CD4-positive, alpha-beta T cell treated with Interleukin-21 for 1 hour (primary cell): ENCODE measurements at places on chromosomes 7 and 10.

- no peak for DNase-seq
These were observed 36.2 kb downstream of the PDE1C start for GRCh38 chr7:32034052-32034451.

DNA sequence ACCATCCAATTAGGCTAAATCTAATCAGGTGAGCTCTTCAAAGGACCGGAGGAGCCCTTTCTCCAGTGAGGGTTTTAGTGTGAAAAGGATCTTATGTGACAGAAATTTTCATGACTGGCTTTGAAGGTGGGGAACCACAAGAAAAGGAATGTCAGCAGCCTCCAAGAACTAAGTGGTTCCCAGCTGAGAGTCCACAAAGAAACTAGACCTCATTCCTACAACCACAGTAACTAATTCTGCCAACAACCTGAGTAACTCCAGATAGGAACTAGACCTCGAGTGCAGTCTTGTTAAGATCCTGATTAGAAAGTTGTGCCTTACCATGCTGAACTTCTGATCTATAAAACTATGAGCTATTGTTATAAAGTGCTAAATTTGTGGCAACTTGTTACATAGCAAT, 51.3 kb downstream of the PCLO start:
- no peak for DNase-seq

DNA sequence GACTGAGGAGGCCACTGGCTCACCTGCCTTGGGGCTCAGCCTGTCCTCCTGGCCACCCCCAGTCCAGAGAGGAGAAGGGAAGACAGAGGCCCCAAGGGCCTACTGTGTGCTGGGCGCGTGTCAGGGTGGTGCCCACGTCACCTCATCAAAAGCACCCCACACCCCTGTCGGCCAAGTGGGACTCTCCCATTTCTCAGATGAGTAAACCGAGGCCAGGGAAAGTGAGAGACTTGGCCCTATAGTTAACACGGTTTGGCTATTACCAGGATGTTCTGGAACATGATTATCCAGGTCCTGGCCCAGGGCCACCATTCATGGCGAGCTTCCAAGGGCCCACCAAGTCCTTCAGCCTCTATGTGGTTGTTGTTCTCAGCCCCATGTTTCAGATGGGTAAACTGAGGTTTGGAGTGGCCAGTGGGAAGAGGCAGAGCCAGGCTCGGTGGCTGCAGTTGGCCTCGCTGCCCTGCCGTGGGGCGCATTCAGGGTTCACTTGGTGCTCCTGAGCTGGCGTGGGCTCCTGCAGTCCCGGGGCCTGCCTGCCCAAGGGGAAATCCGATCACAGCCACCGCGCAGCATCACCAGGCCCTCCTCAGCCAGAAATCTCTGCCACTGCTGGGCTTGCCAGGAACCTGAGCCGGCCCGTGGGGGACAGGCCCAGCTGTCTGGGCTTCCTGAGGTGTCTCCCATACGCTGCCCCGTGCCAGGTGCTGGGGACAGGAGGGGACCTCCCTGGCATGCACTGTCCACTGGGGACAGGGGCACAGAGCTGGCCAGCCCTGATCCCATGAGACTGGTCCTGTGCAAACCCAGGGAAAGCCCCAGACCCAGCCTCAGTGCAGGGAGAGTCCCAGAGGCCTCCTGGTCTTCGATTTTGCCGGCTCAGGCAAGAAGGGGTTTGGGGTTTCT, 117.7 kb upstream of the TNRC18 start:
- no peak for DNase-seq

DNA sequence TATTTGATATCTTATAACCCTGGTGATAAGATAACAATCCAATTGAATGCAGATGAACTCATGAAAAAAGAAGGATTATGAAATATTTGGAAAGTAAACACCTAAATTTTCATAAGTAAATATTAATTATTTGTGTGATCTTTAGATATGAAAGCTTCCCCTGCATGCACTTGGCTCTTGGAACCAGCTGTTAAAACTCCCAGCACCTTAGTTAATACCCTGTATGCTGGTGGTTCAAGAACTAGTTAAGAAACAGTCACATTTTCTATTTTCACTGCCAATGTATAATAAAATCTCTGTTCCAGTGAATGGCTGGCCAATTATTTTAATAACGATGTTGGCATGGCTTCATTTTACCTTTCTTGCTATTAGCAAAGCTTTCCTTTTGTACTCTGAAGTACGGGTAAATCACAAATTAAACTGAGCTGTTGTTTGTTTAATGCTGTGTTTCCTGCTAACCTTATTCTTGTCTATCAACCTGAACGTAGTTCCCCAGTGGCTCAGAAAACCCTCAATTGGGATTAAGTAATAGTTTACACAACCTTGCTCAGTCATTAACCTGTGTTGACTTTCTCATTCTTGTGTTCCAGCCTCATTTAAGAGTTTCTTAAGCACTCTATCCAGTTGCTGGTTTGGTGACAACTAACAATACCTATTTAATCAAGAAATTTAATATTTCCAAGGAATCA, 38.9 kb downstream of the MET start:
- DNase-seq, result no peak

GRCh38 chr10:86728056-86728455, 28.4 kb upstream of the BMPR1A start:
- DNase-seq, result no peak

- DNase-seq, result no peak
These were observed 4.1 kb downstream of the ARMC3 start for GRCh38 chr10:22931948-22932347.

GRCh38 chr10:82472406-82473335, 597.7 kb downstream of the NRG3 start:
- no peak for DNase-seq

- DNase-seq, result no peak
These were observed 819.4 kb downstream of the MAGI2 start for GRCh38 chr7:78634093-78634492.

- DNase-seq, result no peak
These were observed 260.6 kb downstream of the PTPRN2 start for GRCh38 chr7:158327012-158327411.

DNA sequence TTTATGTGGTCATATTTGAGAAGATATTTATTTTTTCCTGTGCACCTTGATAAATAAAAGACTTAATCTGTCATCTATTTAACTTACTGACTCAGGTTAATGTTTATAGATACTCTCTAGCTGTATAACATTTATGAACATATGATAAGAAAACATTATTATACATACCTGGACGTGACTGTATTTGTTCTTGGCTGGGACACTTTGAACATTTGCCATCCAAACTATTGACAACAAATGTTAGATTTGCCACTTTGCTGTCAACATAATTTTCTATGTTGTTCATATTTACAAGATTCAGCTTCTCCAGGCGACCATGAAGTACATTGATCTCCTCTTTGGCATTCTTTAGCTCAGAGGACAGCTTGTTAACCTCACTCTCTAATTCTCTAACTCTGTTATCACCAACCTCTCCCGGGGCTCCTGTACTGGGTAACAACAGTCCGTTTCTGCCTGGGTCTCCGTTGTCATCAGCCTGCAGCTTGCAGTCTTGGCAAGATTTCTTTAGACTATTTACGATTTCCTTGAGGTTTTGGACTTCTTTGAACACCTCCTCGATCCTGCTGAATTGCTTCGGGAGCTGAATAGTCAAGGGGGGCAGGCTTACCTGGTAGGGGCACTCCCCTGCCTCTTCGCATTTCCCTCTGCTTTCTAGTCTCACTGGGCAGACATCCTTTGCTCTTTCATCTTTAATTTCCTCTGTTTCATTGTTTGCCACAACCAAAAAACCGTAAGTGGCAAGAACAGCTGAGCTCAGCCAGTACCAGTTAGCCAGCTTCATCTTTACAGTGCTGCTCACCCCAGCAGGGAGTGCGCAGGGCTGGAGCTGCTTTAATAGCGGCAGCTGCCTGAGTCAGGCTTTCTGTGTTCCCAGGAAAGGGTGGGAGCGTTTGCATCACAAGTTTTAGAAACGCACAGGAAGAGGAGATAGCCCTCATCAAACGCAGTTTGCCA, at the start of gene FGL2:
Gene FGL2, minus strand, starts transcription at position 807 of the 954 bp plus-strand sequence. Its CDS starts 26 bp downstream, at position 781.
- peak; percentile 49 for DNase-seq

DNA sequence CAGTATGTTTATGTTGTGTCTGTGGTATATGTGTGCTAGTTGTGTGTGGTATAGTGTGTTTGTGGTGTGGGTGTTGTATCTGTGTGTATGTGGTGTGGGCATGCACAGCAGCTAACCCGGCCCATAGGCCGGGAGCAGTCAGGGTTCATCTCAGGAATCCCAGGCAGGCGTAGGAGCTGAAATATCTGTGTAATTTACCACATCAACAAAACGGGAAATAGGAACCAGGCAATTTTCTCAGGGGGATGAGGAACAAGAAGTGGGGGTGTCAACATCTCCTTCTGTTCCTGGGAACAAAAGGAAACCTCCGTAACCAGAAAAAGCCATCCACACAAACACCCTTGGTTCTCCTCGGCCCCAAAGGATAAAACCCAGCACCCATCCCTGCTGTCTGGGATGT, 24.5 kb upstream of the ZNF488 start:
- DNase-seq, result no peak
